Endothelial cell of umbilical vein (primary cell): ENCODE measurements at places on chromosomes 2 and 18. TPM values are rescaled to one million over a fixed set of nuclear protein-coding genes. Genes with fewer than 3 reads are reported as not detected.

REG3A gene
- not detected in 2 replicates for total RNA-seq

TXNDC2 gene
- not detected in 2 replicates for total RNA-seq

CDKL4 gene
- 0.75 and 1.2 TPM in 2 replicates for total RNA-seq

CABYR gene
- 8.9 and 11.4 TPM in 2 replicates for total RNA-seq

- DNase-seq = no peak
- no peaks in the 10 kb centered on the region for H3K4me1 ChIP-seq
- no peak overlapping the region for H3K4me3 ChIP-seq
- no peaks in the 10 kb centered on the region for H3K27me3 ChIP-seq
- no peaks in the 10 kb centered on the region for H3K36me3 ChIP-seq
These were observed 185.5 kb downstream of the SEPTIN10 start for GRCh38 chr2:109428281-109428680.

MPP4 gene
- total RNA-seq = 7.6 and 9.7 TPM in 2 replicates

TCF23 gene
- total RNA-seq = not detected in 2 replicates

DNA sequence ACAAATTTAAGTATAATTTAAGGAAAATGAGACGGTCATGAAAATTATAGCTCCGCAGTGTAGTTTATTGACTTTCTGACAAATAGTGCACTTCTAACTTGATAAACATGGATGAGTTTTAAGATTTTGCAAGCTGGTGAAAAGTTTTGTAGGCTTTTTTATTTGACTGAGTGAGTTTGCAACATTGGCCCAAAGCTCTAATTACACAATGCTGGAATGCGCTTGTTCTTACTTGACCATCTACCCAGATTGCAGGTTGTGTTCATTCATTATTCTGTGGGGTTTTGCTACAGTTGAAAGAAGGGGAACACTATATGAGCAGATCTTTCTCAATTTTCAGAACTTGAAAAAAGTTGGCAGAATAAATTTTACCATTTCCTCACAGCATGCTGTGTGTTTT, 13.5 kb downstream of the SPOPL start:
- H3K4me3 ChIP-seq = no peak overlapping the region
- no peaks in the 10 kb centered on the region for H3K27me3 ChIP-seq
- no peaks in the 10 kb centered on the region for H3K36me3 ChIP-seq
- no peak overlapping the region for H3K27ac ChIP-seq

DNA sequence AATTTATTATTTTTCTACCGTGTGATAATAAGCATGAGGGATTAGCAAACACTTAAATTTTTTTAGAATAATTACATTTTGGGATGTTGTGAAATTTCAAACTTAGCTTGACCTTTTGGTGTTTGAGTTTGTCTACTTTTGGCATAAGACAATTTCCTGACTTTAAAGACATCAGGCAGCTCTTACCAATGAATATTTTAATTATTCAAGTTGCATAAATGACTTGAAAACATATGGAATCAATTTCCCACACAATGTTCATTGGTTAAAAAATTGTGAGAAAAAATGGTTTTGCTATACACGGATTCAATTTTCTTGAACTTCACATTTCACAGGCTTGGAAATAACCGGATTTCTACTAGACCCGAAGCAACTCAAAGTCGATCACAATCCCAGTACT, 243.4 kb downstream of the IKZF2 start:
- H3K4me1 ChIP-seq = peaks cover 10% of the 10 kb centered on the region
- DNase-seq = no peak
- H3K27ac ChIP-seq = no peak overlapping the region
- no peak overlapping the region for H3K4me3 ChIP-seq
- no peaks in the 10 kb centered on the region for H3K36me3 ChIP-seq

DYSF gene
- total RNA-seq = 134 and 152 TPM in 2 replicates

GRCh38 chr2:154132827-154133226, 261.1 kb downstream of the GALNT13 start:
- no peaks in the 10 kb centered on the region for H3K36me3 ChIP-seq
- DNase-seq = no peak
- no peak overlapping the region for H3K4me3 ChIP-seq
- no peak overlapping the region for H3K27ac ChIP-seq

- H3K4me3 ChIP-seq = no peak overlapping the region
- no peaks in the 10 kb centered on the region for H3K36me3 ChIP-seq
- H3K27me3 ChIP-seq = peaks cover 3% of the 10 kb centered on the region
- DNase-seq = no peak
- H3K27ac ChIP-seq = no peak overlapping the region
These were observed 140.5 kb downstream of the INHBB start for GRCh38 chr2:120486441-120486840.

GRCh38 chr2:12615509-12615908, 101.2 kb upstream of the TRIB2 start:
- H3K4me1 ChIP-seq = no peaks in the 10 kb centered on the region
- H3K27me3 ChIP-seq = no peaks in the 10 kb centered on the region
- no peak for DNase-seq
- H3K4me3 ChIP-seq = no peak overlapping the region
- no peaks in the 10 kb centered on the region for H3K36me3 ChIP-seq

FAM237A gene
- total RNA-seq = not detected in 2 replicates
